A549 treated with DMSO at 1 μM for 4 hours (cell line): ENCODE measurements at places on chromosomes 5 and 9. TPM values are rescaled to one million over a fixed set of nuclear protein-coding genes. Genes with fewer than 3 reads are reported as not detected.

Gene PCDHA12
- total RNA-seq: 2.7 to 3.1 TPM (median 2.9 TPM) in 5 replicates

Gene ADAMTS13
- 0.49 to 0.82 TPM (median 0.52 TPM) in 5 replicates for total RNA-seq

Gene TMEM267
- total RNA-seq: 18.3 to 27.1 TPM (median 23.1 TPM) in 5 replicates

Gene EFNA5
- 18.4 to 24.8 TPM (median 21.3 TPM) in 5 replicates for total RNA-seq

Gene RFESD
- 2.6 to 3.5 TPM (median 3.2 TPM) in 5 replicates for total RNA-seq

Gene NPDC1
- total RNA-seq: 43.4 to 83.2 TPM (median 74.9 TPM) in 5 replicates

Gene CDX1
- total RNA-seq: not detected in 5 replicates

Gene PTGER4
- 0.69 to 0.94 TPM (median 0.80 TPM) in 5 replicates for total RNA-seq

Gene ADRA1B
- 8.1 to 11.7 TPM (median 10.3 TPM) in 5 replicates for total RNA-seq
